ENCODE measurements at places on chromosomes 2 and 18.
A peak's percentile ranks its signal among the peaks of the same experiment; 100 is the strongest.

- DNase-seq: no peak
These were observed 3.6 kb downstream of the ERFE start for GRCh38 chr2:238162251-238162845.

GRCh38 chr2:27752551-27753237 is 18.8 kb upstream of the MRPL33 start:
- DNase-seq: no peak

GRCh38 chr2:69222953-69223658 is 163.9 kb downstream of the GFPT1 start:
- peak; percentile 84 for DNase-seq

DNA sequence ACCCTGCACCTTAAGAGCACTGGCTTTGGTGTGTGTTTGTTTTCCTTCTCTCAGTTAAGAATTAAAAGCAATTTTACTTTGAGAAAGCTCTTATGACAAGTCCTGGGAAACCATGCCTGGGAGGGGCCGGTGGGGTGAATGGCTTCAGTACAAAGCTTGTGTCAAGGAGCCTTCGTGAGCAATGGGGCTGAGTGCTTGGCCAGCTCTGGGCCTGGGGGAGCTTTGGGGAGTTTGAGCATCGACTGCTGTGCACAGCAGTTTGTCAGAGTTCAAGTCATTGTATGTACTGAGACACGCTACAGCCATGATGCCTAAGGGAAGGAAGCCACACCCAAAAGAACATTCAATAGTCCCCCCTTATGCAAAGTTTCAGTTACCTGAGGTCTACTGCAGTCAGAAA is 75.8 kb downstream of the ARHGEF4 start:
- DNase-seq: no peak

DNA sequence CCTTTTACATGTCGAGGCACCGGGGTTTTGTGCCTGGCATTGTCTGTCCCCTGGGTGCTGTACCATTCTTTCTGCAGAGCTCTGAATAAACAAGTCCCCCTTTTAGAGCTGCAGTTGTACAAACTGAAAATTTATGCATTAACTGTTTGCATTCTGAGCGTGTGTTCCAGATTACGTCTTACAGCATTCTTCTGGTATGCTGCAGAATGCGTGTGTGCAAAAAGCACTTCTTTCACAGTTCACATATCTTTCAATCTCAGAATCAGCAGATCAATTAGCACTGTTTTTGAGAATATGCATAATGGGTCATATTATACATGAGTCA is 27.5 kb downstream of the MEIS1 start:
- no peak for DNase-seq

- DNase-seq: peak; percentile 72
These were observed 46.3 kb upstream of the CCDC150 start for GRCh38 chr2:196592911-196593881.

DNA sequence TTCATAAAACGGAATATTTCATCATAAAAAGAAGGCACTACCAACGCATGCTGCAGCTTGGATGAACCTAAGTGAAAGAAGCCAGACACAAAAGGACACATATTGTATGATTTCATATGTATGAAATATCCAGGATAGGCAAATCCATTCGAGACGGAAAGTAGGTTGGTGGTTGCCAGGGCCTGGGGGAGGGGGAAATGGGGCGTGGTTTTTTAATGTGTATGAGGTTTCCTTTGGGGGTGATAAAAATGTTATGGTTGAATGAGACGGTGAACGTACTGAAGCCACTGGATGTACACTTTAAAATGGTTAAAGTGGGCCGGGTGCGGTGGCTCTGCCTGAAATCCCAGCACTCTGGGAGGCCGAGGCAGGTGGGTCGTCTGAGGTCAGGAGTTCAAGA is 20.0 kb upstream of the SPATA3 start:
- DNase-seq: no peak
